ENCODE measurements at places on chromosomes 7 and 10.

GRCh38 chr7:40544871-40545303 lies 410.1 kb downstream of the SUGCT start:
- no peaks in the 10 kb centered on the region for H3K36me3 ChIP-seq
- no peak overlapping the region for H3K27ac ChIP-seq
- no peak overlapping the region for H3K4me3 ChIP-seq

DNA sequence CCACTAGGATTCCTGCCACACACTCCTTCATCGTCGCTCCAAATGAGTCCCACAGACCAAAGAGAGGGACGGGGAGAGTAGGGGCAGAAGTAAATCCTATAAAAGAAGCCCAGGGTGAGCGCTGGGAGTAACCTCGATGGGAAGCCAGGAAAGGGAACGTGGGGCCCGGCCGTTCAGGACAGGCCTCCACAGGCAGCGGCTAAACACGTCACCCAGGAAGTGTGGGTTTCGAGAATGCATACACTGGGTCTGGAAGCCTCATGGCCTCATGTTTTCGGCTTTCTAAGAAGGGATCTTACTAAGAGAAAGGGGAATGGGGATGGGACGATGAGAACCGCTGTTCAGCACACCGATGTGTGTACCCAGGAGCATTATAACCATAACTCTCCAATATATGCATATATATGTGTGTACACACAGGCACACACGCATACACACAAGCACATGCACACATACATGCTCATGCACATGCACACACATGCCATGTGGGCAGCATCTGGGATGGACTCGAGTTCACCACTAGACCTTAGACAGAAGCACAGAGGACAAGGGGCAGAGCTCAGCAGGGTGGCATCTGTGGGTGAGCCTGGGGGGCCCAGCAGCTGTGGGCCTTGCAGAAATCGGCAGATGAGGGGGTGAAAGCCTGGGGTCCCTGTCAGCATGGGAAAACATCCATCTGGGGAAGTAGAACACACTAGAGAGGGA lies 14.8 kb upstream of the CNPY1 start:
- no peak overlapping the region for H3K27ac ChIP-seq
- no peak overlapping the region for H3K4me3 ChIP-seq
- H3K36me3 ChIP-seq: no peaks in the 10 kb centered on the region
- no peak for DNase-seq

DNA sequence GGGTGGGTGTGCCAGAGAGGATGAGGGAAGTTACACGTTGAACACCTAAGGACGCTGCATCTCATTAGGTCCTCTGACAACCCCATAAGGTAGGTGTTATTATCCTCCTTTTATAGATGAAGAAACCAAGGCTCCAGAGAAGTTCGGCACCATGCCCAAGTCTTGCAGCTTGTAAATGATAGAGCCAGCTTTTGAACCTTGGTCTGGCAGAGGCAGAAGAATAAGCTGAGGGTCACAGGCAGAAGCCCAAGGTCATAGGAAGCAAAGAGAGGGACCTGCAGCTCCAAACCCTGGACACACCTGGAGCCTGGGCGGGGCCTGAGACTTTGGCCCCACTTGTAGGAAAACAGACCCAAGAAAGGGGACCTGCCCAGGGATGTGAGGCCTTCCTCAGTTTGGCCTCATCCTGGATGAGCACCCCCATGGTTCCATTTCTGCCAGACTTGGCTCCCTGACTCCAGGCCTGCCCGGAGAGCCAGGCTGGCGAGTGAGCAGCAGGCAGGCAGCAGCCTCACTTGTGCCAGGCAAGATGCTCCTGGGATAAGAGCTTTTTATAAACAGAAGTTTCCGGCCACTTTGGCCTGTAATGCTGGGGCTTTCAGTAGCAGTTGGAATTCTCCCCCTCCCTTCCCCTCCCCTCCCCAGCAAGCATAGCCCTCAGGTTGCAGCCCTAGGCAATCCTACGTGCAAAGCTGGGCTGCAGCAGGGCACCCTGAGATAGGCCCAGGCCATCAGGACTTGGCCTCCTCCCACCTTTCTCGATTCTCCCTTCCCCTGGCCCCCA lies 2.4 kb downstream of the KCNH2 start:
- no peaks in the 10 kb centered on the region for H3K36me3 ChIP-seq
- no peak overlapping the region for H3K4me3 ChIP-seq
- H3K4me1 ChIP-seq: peaks cover 3% of the 10 kb centered on the region
- peaks cover 69% of the 10 kb centered on the region for H3K27me3 ChIP-seq

DNA sequence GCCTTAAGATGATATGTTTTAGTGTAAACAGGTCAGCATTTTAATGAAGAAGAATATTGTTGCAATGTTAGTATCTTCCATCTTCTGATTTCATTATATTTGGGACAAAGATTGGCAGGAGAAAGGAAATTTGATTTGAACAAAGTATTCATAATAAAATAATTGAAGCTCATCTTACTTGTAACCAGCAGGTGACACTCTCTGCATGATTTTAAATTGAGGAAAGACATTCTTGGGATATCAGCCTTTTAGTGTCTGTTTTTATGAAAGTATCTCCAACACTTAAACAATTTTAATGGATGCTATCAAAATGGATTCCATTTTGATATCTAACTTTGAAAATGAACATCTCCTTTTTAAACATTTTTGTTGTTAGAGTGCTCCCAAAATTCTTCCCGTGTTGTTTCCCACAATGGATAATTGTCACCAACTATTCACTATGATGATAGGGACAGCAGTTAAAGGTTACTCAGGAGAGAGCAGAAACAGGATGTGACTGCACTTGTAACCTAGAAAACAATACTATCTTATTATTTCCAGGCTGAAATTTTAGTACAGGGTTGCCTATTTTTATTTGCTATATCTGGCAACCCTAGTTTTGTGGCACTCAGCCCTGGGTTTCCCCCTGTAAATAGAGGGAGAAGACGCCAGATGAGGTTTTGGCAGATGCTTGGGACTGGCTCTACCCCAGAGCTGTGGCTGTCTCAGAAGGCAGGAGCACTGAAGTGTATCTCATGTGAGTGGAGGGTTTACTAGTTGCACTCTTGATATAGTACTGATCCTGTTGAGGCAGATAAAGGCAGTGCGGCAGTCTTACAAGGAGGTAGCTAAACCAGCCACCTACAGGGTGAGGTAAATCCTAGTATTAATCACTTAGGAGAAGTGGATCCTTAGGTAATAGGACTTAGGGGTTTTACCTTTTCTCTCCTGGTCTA lies 31.0 kb upstream of the ABCB4 start:
- no peak for DNase-seq
- no peak overlapping the region for H3K4me3 ChIP-seq
- H3K27me3 ChIP-seq: no peaks in the 10 kb centered on the region
- no peak overlapping the region for H3K27ac ChIP-seq
- H3K36me3 ChIP-seq: no peaks in the 10 kb centered on the region
- H3K4me1 ChIP-seq: no peaks in the 10 kb centered on the region

DNA sequence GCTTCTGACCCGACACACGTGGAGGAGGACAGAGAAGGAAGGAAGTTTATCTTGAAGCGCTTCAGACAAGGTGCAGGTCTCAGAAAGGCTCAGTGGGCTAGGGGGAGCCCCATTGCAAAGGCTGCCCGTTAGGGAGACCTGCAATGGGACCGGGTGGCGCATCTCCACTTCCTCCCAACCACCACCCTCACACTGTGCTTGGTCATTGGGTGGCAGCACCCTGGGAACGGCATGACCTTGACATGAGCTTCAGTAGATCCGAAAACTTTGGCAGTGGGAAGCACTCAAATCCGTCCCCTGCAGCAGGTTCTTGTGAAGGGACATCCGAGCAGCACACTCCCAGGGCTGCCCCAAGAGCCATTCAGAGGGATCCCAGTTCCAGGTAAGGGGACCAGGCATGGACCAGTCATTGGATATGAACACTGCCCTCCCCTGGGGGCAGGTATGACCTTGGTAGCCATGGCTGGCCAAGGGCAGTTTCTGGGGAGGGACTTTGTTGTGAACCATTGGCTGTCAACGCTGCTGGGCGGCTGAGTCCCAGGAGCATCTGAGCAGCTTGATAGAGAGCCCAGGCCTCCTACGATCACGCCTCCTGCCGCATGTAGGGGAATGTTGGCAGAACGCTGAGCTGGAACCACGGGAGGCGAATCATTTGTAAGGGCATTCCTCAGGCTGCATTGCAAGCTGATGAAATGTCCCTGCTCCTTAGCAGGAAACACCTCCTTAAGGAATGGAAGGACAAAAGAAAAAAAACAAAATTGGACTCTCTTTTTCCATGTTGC lies 31.7 kb downstream of the GALNTL5 start:
- no peak for DNase-seq
- H3K27ac ChIP-seq: no peak overlapping the region
- no peak overlapping the region for H3K4me3 ChIP-seq
- H3K27me3 ChIP-seq: no peaks in the 10 kb centered on the region
- peaks cover 13% of the 10 kb centered on the region for H3K4me1 ChIP-seq

GRCh38 chr7:113370910-113371309 lies 252.6 kb upstream of the SMIM30 start:
- no peaks in the 10 kb centered on the region for H3K4me1 ChIP-seq
- no peak for DNase-seq
- no peaks in the 10 kb centered on the region for H3K36me3 ChIP-seq
- no peaks in the 10 kb centered on the region for H3K27me3 ChIP-seq
- H3K4me3 ChIP-seq: no peak overlapping the region
- H3K27ac ChIP-seq: no peak overlapping the region

- no peaks in the 10 kb centered on the region for H3K36me3 ChIP-seq
- no peak for DNase-seq
- H3K27ac ChIP-seq: no peak overlapping the region
- no peaks in the 10 kb centered on the region for H3K27me3 ChIP-seq
Measured at GRCh38 chr7:78149787-78150186, 351.2 kb downstream of the PHTF2 start.

DNA sequence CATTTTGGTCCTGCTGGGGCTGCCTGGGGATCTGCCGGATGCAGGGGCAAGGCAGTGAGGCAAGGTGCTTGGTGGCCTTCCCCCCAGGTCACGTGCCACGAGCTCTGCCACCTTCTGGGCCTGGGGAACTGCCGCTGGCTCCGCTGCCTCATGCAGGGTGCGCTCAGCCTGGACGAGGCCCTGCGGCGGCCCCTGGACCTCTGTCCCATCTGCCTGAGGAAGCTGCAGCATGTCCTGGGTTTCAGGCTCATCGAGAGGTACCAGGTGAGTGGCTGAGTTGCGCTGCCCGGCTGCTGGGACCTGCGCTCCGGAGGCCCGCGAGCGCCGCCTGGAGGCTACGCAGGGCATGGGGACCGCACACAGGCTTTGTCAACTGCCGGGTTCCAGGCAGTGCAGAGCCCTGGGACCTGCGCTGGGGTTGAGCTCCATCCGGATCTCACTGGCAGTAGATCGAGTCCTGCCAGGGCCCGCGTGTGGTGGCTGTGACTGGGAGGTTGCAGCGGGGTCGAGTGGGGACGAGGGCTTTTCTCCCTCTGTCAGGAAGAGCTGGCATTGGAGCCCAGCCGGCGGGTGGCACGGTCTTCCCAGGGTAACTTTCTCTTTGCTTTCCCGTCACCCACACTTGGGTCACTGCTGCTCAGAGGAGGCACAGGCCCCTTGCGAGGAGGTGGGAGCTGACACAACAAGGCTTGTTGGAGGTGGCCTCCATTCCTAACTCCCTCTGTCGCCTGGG lies 21.7 kb downstream of the AMZ1 start:
- H3K4me3 ChIP-seq: no peak overlapping the region
- H3K27ac ChIP-seq: peak overlapping the region; percentile 9
- no peaks in the 10 kb centered on the region for H3K36me3 ChIP-seq
- H3K27me3 ChIP-seq: peaks cover 6% of the 10 kb centered on the region

- H3K36me3 ChIP-seq: no peaks in the 10 kb centered on the region
- DNase-seq: peak; percentile 55
- H3K4me1 ChIP-seq: peaks cover 27% of the 10 kb centered on the region
Measured at GRCh38 chr10:60237977-60238758, 151.5 kb downstream of the ANK3 start.

GRCh38 chr10:71629131-71629530 lies 90.4 kb downstream of the C10orf105 start:
- no peaks in the 10 kb centered on the region for H3K36me3 ChIP-seq
- H3K4me3 ChIP-seq: no peak overlapping the region
- H3K4me1 ChIP-seq: peaks cover 25% of the 10 kb centered on the region

GRCh38 chr7:41910940-41911600 lies 208.2 kb upstream of the INHBA start:
- H3K27me3 ChIP-seq: no peaks in the 10 kb centered on the region
- DNase-seq: no peak
- no peak overlapping the region for H3K27ac ChIP-seq
- H3K36me3 ChIP-seq: no peaks in the 10 kb centered on the region
